MCF 10A (cell line): ENCODE measurements at places on chromosomes 6 and 20.
A peak's percentile ranks its signal among the peaks of the same experiment; 100 is the strongest.

GRCh38 chr6:36283608-36284007 lies 13.7 kb downstream of the PNPLA1 start:
- peaks cover 61% of the 10 kb centered on the region for H3K27me3 ChIP-seq
- peaks cover 5% of the 10 kb centered on the region for H3K4me1 ChIP-seq
- H3K36me3 ChIP-seq: no peaks in the 10 kb centered on the region
- no peak for DNase-seq

DNA sequence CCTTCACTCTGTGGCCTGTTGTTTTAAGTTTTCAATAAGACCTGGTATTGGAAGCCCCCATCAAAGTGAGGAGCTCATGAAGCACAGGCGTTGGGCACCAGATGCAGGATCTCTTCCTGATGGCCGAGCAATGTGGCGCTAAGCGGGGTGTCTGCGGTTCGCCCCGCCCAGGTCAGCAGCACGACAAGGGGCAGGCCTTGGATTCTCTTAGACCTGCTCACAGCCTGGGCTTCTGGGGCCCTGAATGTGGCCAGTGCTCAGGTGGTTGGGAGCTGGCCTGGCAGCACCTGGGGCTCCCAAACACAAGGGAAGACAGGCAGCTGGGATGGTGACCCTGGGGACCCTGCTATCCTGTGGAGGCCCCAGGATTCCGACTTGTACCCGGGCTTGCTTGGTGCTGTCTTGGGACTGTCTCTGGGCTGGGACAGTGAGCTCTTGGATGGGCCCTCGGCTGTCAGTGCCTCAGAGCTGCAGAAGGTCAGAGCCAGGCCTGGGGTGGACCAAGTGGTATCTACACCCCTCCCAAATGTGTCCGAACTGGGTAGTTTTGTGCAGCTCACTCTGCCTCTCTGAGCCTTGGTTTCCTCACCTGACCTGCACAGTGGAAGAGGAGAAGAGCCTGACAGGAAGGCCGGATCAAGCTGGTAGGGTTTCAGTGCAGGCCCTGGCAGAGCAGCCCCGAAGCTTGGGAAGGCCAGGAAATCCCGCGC lies 69.1 kb downstream of the PHACTR3 start:
- H3K4me3 ChIP-seq: no peak overlapping the region
- H3K4me1 ChIP-seq: no peaks in the 10 kb centered on the region
- no peaks in the 10 kb centered on the region for H3K36me3 ChIP-seq
- no peak for DNase-seq
- peaks cover 86% of the 10 kb centered on the region for H3K27me3 ChIP-seq
- H3K27ac ChIP-seq: no peak overlapping the region

DNA sequence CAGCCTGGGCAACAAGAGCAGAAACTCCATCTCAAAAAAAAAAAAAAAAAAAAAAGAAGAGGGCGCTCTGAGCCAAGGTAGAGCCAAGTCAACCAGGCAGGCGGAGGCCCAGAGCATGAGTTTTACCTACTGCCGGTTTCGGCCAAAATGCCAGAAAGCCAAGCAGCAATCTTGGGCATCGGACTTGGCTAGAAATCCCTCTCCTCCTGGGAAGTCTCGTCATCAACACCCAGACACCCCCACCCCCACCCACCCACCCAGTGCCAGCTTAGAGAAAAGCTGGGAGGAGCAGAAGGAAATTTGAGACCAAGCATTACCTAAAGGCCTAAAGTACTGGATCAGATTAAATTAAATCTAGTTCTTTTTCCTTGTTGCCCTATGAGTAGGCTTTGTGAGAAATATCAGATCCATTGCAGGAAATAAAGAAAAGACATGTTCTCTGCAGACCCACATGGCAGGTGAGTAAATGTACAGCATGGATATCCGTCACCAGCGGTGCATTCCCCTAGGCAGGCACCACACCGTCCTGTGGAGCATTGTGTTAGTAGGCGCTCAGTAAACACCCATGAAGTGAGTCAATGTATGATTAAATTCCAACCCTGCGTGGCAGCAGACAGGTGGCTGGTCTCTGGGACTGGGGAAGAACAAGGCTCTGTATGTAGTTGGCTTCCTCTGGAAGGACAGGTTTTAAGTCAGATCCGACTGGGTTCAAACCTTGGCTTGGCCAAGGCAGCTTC lies 21.0 kb downstream of the RIPOR3 start:
- no peaks in the 10 kb centered on the region for H3K4me1 ChIP-seq
- peak; percentile 47 for DNase-seq
- H3K27ac ChIP-seq: no peak overlapping the region

DNA sequence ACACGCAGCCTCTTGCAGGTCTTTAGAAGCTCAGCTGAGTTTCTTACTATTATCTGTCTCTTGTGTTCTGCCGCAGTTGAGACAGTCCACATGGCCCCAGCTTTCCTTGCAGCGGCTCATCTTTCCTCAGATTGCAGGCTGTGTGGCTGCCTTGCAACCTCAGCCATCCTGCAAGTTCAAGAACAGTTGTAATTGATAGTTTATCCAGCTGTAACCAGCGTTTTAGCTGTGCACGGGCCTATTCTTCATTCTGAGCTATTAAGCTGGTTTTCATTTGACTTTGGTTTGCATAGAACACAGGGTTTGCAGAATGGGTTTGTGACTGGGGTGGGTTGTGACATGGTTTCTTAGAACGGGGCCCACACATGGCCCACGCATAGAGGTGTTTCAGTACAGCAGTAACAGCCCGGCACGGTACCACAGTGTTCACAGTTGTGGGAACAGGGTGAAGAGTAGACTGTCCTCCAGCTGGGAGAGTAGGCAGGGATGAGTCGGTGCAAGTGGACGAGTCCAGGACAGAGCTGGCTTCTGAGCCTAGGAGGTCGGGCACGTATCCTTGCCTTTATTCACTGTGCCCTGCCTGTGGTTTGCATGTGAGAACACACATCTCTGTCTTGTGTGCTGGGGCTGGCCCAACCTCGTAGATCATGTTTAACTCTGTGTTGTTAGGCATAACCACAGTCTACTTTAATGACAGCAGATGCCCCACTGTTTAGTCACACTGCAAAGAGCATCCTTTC lies 89.2 kb downstream of the RPP40 start:
- no peak overlapping the region for H3K27ac ChIP-seq
- no peak overlapping the region for H3K4me3 ChIP-seq
- H3K36me3 ChIP-seq: peaks cover 14% of the 10 kb centered on the region
- H3K27me3 ChIP-seq: no peaks in the 10 kb centered on the region
- DNase-seq: no peak

DNA sequence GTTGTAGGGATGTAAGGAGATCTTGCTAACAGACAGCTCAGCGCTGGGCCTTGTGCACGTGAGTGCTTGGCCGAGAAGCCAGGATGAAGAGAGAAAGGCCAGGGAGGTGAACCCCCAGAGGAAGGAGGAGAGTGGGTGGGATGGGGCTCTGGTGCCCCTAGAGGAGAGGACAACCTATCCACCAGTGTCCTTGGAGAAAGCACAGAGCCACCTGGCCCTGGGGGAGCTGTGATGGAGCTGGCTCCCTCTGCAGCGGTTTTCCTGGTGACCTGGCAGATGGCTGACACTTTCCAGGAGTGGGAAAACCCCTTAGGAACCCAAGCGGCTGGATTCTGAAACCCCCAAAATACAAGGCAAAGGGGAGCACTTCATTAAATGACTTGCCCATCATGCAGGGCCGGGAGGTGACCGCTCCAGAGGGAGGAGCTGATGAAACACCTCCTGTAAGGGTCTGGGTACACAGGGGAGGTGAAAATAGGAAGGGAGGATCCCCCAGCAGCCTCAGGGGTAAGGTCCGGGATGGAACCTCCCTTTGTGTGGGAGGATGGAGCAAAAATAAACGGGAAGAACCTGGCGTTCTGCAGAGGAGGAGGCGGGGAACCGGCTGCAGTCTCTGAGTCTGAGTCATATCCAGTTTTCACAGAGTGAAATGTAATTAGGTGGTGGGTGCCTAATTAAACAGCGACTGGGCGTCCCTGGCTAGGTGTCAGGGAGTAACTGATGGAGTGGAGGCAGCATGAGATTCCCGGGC lies 80.4 kb downstream of the SULF2 start:
- H3K4me1 ChIP-seq: peaks cover 12% of the 10 kb centered on the region
- peaks cover 62% of the 10 kb centered on the region for H3K36me3 ChIP-seq
- H3K27ac ChIP-seq: peak overlapping the region; percentile 19
- peak overlapping the region; percentile 29 for H3K4me3 ChIP-seq
- H3K27me3 ChIP-seq: no peaks in the 10 kb centered on the region

GRCh38 chr20:57594092-57594951 lies 25.9 kb downstream of the ZBP1 start:
- H3K27me3 ChIP-seq: peaks cover 38% of the 10 kb centered on the region
- H3K4me3 ChIP-seq: no peak overlapping the region
- H3K4me1 ChIP-seq: peaks cover 5% of the 10 kb centered on the region
- DNase-seq: peak; percentile 38
- no peak overlapping the region for H3K27ac ChIP-seq

DNA sequence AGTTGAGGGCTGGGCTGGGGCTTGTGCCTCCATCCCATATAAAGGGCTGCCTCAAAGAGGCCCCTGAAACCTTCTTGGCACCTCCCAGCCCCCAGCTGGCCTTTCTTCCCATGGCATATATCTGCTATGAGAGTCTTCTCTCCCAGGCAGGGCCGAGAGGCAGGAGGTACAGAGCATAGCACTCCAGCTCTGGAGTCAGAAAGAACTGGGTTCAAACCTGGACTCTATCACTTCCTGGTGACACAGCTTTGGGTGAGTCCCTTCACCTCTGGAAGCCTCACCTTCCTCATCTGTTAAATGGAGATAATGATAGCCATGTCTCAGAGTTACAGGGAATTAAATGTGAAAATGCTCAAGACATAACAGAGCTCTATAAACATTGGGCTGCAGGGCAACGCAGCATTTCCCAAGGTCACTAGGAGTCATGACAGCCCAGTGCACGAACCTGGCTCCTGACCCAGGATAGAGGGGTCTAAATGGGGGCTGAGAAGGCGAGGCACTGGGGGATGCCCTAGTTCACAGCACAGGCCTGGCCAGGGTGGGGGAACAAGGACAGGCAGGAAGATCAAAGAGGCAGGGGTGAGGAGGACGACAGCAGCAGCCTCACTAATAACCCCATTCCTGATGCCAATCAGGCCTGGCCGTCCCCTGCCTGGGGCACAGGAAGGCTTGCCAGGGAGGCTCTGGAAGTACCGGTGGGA lies 1.9 kb downstream of the FAM83C start:
- no peaks in the 10 kb centered on the region for H3K36me3 ChIP-seq
- no peak overlapping the region for H3K4me3 ChIP-seq
- no peak for DNase-seq
- no peaks in the 10 kb centered on the region for H3K27me3 ChIP-seq
- H3K27ac ChIP-seq: no peak overlapping the region

GRCh38 chr20:61052195-61052750 lies 199.8 kb upstream of the CDH4 start:
- no peak overlapping the region for H3K27ac ChIP-seq
- H3K4me3 ChIP-seq: no peak overlapping the region

GRCh38 chr20:62856931-62857619 lies 4.5 kb downstream of the TCFL5 start:
- peak overlapping the region; percentile 65 for H3K27ac ChIP-seq
- H3K36me3 ChIP-seq: peaks cover 42% of the 10 kb centered on the region
- peaks cover 18% of the 10 kb centered on the region for H3K4me1 ChIP-seq
- DNase-seq: peak; percentile 33
- no peaks in the 10 kb centered on the region for H3K27me3 ChIP-seq

GRCh38 chr6:10276660-10277287 lies 138.1 kb downstream of the TFAP2A start:
- DNase-seq: no peak

- no peak overlapping the region for H3K27ac ChIP-seq
- H3K27me3 ChIP-seq: no peaks in the 10 kb centered on the region
- no peak overlapping the region for H3K4me3 ChIP-seq
- H3K36me3 ChIP-seq: no peaks in the 10 kb centered on the region
- DNase-seq: no peak
Observed at GRCh38 chr6:143356101-143356880, 94.2 kb downstream of the ADAT2 start.

GRCh38 chr6:20946022-20946421 lies 411.8 kb downstream of the CDKAL1 start:
- no peaks in the 10 kb centered on the region for H3K36me3 ChIP-seq
- H3K27ac ChIP-seq: no peak overlapping the region
- peak; percentile 4 for DNase-seq
- H3K4me1 ChIP-seq: peaks cover 5% of the 10 kb centered on the region
- no peaks in the 10 kb centered on the region for H3K27me3 ChIP-seq
- no peak overlapping the region for H3K4me3 ChIP-seq

DNA sequence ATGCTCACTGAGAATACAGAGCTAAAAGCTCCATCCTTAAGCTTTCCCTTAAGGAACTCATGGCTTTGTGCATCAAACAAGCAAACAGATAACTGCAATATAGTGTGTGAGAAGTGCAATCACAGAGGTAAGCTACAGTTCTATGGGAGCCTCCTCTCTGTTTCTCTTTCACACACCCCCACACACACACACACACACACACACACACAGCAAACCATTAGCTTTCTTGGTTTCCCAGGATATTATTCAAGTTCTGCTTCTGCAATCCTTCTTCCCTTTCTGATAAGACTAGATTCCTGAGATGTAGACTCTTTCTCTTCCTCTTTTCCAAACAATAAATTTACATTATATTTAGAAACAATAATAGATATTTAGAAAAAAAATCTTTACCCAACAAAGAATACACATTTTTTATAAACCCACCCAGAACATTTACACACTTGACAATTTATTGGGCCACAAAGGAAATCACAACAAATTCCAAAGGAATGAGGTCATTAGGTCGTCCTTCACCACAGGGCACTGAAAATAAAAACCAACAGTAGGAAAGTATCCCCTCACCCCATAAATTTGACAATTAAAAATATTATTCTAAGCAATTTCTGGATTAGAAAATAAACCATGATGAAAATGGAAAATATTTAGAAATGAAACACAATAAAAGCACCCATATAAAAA lies 9.3 kb upstream of the GFOD1 start:
- H3K4me1 ChIP-seq: peaks cover 6% of the 10 kb centered on the region
- no peaks in the 10 kb centered on the region for H3K36me3 ChIP-seq
- peak; percentile 17 for DNase-seq
- no peak overlapping the region for H3K27ac ChIP-seq

GRCh38 chr6:6984585-6985366 lies 123.0 kb upstream of the RREB1 start:
- DNase-seq: no peak
- no peaks in the 10 kb centered on the region for H3K27me3 ChIP-seq
- H3K36me3 ChIP-seq: peaks cover 6% of the 10 kb centered on the region
- no peak overlapping the region for H3K27ac ChIP-seq
- no peak overlapping the region for H3K4me3 ChIP-seq

DNA sequence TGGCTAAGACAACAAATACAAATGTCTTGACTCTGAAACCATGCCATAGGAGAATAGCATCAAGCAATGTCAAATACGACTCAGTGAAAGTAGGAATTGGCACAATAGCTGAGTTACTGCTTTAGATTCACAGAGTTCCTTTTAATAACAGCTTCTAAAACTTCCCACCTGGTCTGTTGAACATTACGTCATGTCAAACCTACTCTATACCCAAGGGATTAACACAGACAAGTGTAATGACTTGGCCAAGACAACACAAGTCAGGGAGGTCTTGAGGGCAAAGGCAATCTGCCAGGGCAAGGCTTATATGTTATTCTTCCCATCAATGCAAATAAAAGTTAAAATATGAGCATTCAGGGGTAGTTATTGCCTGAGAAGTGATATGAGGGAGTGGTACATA lies 265.1 kb upstream of the PRDM1 start:
- H3K36me3 ChIP-seq: no peaks in the 10 kb centered on the region
- H3K4me3 ChIP-seq: no peak overlapping the region
- no peaks in the 10 kb centered on the region for H3K27me3 ChIP-seq
- no peak for DNase-seq
